ENCODE measurements at places on chromosomes 6 and 20.

DNA sequence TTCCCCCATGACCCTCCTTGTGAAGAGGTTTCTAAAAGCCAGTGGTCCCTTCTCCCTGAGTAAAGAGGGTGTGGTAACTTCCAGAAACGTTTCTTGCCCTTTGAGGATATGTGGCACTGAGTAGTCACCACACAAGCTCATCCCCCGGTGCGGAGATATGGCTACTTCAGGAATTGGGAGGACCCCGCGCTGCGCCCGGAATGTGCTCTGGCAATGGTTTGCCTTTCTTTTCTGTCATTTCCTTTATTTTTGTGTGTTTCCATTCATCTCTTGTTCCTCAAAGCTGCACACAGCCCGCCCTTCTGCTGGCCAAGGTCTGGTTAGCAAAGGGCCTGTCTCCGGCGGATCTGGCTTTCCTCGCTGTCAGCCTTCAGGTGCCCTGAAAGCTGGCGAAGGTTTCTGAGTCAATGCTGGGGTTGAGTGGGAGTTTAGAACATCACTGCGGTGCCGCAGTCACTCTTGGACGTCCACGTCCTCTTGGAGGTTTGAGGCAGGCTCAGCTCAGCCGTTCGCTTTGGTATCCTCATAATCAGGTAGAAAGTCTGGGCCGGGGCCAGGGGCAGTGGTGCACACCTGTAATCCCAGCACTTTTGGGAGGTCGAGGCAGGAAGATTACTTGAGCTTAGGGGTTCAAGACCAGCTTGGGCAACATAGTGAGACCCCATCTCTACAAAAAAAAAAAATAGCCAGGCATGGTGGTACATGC is 67.2 kb downstream of the TCP11 start:
- H3K27ac ChIP-seq: no peak overlapping the region
- no peaks in the 10 kb centered on the region for H3K27me3 ChIP-seq
- no peaks in the 10 kb centered on the region for H3K36me3 ChIP-seq
- no peak overlapping the region for H3K4me3 ChIP-seq

DNA sequence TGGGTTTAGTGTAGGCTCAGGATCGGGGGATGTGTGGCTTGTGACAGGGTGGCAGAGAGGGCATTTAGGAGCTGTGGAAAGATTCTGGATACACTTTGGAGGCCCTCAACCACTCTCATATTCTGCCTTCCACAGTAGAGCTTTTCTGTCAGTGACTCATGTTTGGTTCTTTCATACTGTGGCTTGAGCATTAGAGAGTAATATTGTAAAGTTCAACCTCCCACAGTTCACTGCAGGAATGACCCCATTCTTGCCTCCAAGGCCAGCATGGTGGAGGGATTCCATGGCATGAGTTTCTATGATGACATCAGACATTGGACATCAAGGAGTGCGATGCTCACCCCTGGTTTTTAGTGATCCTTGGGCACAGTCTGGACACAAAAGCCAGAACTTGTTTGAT is 50.9 kb downstream of the DTD1 start:
- no peak for DNase-seq
- no peaks in the 10 kb centered on the region for H3K4me1 ChIP-seq
- no peaks in the 10 kb centered on the region for H3K27me3 ChIP-seq
- H3K4me3 ChIP-seq: no peak overlapping the region

DNA sequence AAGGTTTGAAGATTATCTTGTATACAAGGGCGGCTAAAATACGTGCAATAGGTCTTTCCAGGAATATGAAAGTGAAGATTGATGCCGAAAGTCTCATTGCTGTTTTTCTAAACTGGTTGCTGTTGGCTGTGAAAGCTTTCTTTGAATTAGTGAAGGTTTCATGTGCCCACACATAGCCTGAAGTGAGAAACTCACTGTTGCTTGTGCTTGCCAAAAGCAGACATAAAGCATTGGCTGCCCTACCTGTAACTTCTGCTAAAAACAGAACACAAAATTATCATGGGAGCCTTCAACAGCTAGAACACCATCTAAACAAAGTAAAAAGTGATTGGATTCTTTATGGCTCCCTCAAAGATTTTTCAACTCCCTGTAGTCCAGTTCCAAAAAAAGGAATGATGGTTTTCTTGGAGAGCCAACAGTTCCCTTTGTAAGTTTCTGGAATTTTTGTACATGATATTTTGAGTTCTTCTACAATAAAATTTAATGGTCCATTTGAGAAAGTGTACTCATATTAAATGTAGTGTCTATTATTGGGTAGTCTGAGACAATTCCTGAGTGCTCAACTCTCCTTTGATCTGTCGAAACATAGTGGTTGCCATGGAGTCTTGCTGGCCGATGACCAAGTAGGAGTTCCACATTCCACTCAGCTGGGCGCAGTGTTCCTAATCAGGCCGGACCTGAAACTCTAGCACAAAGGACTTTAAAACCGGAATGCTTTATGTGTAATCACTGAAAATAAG is 68.5 kb downstream of the PLEKHG1 start:
- peak; percentile 50 for DNase-seq
- no peak overlapping the region for H3K4me3 ChIP-seq
- peak overlapping the region; percentile 20 for H3K27ac ChIP-seq
- peaks cover 14% of the 10 kb centered on the region for H3K4me1 ChIP-seq
- H3K36me3 ChIP-seq: no peaks in the 10 kb centered on the region
- no peaks in the 10 kb centered on the region for H3K27me3 ChIP-seq

DNA sequence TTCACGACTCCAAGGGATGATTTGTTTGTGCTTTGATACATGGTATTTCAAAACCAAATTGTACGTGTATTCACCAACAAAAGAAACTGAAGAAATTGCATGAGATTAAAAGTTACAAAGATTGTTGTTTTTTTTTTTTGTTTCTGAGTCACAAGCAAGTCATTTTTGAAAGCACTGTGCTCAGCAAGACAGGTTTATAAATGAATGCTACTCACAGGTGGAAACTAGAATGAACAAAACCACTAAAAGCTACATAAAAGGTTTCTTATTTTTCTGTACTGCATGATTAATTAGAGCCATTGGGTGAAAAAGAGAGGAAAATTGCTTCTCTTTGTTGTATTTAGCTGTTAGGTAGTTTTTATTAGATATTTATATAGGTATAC is 90.2 kb upstream of the RIPOR2 start:
- no peak overlapping the region for H3K27ac ChIP-seq
- no peak for DNase-seq
- H3K36me3 ChIP-seq: no peaks in the 10 kb centered on the region
- no peaks in the 10 kb centered on the region for H3K27me3 ChIP-seq

- DNase-seq: peak; percentile 86
- no peaks in the 10 kb centered on the region for H3K27me3 ChIP-seq
- no peaks in the 10 kb centered on the region for H3K36me3 ChIP-seq
- peak overlapping the region; percentile 79 for H3K27ac ChIP-seq
- H3K4me1 ChIP-seq: peaks cover 42% of the 10 kb centered on the region
These were observed 36.4 kb downstream of the MYLK4 start for GRCh38 chr6:2714111-2714895.

- DNase-seq: no peak
- no peak overlapping the region for H3K27ac ChIP-seq
- H3K27me3 ChIP-seq: no peaks in the 10 kb centered on the region
- H3K4me3 ChIP-seq: no peak overlapping the region
These were observed 46.2 kb downstream of the NT5E start for GRCh38 chr6:85496009-85496579.

DNA sequence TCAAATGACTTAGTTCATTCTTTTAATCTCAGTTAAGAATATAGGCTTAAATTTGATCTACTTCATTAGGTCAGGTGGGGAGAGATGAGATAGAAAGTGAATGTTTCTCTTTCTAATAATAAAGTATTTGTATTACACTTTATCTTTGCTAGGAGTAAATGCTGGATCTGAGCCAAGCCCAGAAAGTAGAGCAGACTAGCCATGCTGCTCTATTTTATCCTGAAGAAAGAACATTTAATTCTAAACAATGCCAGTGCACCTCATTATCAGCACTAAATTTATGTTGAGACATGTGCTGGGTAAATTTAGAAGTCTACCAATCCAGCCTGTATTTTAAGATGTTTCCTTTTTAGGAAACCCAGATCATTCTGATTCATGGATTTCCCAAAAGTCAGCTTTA is 43.5 kb downstream of the AKIRIN2 start:
- peaks cover 27% of the 10 kb centered on the region for H3K36me3 ChIP-seq
- H3K4me1 ChIP-seq: peaks cover 7% of the 10 kb centered on the region
- DNase-seq: no peak
- no peaks in the 10 kb centered on the region for H3K27me3 ChIP-seq
- no peak overlapping the region for H3K27ac ChIP-seq

GRCh38 chr6:150142097-150142669 is 661 bp upstream of the PPP1R14C start:
- no peaks in the 10 kb centered on the region for H3K36me3 ChIP-seq
- peaks cover 17% of the 10 kb centered on the region for H3K4me1 ChIP-seq
- peaks cover 81% of the 10 kb centered on the region for H3K27me3 ChIP-seq
- no peak overlapping the region for H3K27ac ChIP-seq

DNA sequence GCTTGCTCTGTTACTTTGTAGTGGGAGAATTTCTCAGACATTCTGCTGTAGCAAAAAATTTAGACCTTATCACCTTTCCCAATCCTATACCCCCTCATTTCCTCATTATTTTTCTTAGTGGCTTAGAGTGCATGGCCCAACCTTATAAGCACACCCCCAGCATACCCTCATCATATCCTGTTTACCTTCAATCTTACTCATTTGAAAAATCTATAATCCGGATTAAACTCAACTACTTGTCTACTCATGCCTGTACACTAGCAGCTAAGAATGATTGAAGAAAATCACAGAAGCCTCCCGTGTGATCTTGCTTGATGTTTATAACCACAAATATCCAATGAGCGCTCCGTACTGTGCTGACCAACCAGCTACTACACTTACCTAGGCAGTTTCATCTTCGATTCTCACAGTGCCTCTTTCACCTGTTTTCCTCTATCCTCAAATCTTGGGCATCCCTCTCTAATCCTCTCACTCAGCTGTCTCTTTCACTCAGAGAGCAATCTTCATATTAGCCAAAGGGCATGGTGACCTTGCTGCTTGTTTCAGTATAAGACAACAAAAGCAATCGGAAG is 36.6 kb downstream of the AIG1 start:
- no peak overlapping the region for H3K4me3 ChIP-seq
- H3K4me1 ChIP-seq: no peaks in the 10 kb centered on the region
- no peaks in the 10 kb centered on the region for H3K36me3 ChIP-seq
- DNase-seq: no peak

GRCh38 chr6:147508042-147508865 is at the start of gene SAMD5:
Gene SAMD5 (plus strand): TSS chr6:147508690. CDS start chr6:147508929, 239 bp downstream.
- H3K4me1 ChIP-seq: peaks cover 28% of the 10 kb centered on the region
- H3K27me3 ChIP-seq: no peaks in the 10 kb centered on the region
- peak within 1 kb of the TSS; percentile 60 for H3K4me3 ChIP-seq
- H3K36me3 ChIP-seq: 0 out of 2 replicates have a peak, but pooled peaks cover 4% of the 10 kb centered on the region
- H3K27ac ChIP-seq: peak within 1 kb of the TSS; percentile 32
